Stimulated activated CD4-positive, alpha-beta T cell treated with anti-CD3 and anti-CD28 coated beads, TNF-alpha, amount 100 ng/mL, for 1 hour (primary cell): ENCODE measurements at places on chromosomes 1 and 21.

GRCh38 chr1:212641956-212642355 is 33.4 kb downstream of the ATF3 start:
- no peak for DNase-seq

GRCh38 chr1:247716546-247716945 is at the start of gene OR6F1:
Gene OR6F1, minus strand, starts transcription at chr1:247716646. Its CDS starts 3,891 bp downstream, at chr1:247712755.
- no peak for DNase-seq

- no peak for DNase-seq
Observed at GRCh38 chr1:37274938-37275631, 199.3 kb upstream of the ZC3H12A start.

- no peak for DNase-seq
Observed at GRCh38 chr1:29746076-29746665, 509.8 kb downstream of the PTPRU start.

GRCh38 chr21:40334159-40334558 is 466.9 kb downstream of the PCP4 start:
- DNase-seq = no peak

DNA sequence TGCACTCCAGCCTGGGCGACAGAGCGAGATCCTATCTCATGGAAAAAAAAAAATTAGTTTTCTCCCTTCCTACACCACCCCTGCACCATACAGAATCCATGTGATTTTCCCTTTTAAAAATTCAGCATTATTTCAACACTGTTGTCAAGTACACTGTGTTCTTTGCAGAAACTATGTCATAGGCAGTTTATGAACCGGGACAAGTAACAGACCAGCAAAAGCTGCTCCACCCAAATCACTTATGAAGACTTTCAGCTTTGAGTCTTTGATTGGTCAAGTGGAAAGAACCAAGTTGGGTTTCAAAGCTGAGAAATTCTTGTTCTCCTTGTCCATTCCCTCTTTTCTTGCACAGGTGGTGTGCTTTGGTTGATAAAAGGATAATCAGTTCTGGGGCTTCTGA is 173.0 kb downstream of the CDC7 start:
- DNase-seq = no peak

DNA sequence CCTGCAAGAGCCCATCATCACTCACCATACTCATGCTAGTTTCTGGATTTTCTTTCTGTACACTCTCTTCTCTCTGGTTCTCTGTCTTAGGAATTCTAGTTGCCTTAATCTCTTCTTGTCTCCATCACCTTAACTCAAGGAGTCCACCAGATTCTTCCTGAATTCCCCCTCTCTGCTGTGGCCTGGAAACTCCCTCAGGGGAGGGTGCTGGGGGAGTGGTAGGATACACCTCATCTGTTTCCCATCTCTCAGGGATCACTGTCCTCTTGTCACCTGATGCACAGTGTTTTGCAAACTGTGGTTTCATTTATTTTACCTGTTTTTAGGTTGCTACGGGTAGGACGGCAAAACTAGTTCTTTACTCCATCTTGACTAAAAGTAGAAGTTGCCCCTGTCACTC is 6.6 kb upstream of the GNG12 start:
- no peak for DNase-seq

DNA sequence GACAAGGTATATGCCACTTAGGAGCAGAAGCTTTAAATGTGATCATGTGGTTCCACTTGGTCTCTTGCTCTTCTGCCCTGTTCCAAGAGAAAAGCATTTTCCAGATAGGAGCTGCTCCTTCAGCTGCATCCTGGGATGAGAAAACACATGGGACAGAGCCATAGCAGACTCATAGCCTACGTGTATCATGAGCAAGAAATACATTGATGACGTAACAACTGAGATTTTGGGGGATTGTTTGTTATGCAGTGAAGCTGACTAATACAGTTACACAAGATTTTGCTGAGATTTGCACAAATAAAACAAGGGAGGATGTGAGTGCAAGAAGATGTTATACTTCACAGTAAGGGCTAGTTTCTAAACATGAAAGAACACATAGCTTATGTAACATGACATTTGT is 36.0 kb upstream of the IRF2BP2 start:
- no peak for DNase-seq

GRCh38 chr1:183105449-183105848 is 80.6 kb upstream of the LAMC2 start:
- DNase-seq = no peak

DNA sequence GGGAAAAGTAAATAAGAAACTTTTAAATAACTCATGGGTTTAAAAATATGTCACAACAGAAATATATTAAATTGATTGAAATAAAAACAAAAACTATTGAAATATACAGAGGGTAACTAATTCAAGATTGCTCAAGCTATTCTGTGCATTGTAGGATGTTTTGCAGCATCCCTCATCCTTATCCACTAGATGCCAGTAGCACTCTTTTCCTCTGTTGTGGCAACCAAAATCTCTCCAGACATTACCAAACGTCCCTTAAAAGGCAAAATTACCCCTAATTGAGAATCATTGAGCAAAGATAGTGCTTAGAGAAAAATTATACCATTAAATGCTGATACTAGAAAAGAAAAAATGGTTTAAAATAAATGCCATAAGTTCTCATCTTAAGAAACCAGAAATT is 682.6 kb downstream of the RWDD3 start:
- no peak for DNase-seq

GRCh38 chr1:183125279-183125999 is 60.6 kb upstream of the LAMC2 start:
- no peak for DNase-seq

DNA sequence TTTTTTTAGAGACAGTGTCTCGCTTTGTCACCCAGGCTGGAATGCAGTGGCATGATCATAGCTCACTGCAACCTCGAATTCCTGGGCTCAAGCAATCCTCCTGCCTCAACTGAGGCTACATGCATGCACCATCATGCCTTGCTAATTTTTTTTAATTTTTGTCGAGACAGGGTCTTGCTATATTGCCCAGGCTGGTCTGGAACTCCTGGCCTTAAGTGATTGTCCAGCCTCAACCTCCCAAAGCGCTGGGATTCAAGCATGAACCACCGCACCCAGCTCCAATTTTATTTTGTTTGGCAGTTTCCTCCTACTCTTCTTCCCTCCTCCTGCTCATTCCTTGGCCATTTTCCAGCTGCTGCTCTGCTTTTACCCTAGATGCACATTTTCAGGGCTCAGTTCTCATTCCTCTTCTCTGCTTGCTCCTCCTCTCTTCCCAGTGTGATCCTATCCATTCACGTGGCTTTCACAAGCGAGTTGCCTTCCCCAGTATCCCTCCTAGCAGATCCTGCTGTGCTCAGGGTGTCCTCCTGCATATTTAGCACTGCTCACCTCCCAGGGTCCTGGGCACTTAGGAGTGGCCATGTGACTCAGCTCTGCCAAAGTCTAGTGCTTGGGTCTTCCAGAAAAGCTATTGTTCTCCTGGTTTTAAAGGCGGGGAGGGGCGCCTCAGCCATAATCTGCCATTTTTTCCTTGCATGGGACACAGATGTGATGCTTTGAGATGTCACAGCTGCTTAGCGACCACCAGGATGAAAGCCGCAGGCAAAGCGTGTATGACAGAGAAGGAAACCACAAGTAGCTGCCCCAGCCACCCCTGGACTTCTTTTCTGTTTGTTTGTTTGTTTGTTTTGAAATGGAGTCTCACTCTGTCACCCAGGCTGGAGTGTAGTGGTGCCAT is 33.7 kb downstream of the PSEN2 start:
- no peak for DNase-seq

- DNase-seq = no peak
Observed at GRCh38 chr1:220528679-220529501, 954 bp downstream of the MARK1 start.

DNA sequence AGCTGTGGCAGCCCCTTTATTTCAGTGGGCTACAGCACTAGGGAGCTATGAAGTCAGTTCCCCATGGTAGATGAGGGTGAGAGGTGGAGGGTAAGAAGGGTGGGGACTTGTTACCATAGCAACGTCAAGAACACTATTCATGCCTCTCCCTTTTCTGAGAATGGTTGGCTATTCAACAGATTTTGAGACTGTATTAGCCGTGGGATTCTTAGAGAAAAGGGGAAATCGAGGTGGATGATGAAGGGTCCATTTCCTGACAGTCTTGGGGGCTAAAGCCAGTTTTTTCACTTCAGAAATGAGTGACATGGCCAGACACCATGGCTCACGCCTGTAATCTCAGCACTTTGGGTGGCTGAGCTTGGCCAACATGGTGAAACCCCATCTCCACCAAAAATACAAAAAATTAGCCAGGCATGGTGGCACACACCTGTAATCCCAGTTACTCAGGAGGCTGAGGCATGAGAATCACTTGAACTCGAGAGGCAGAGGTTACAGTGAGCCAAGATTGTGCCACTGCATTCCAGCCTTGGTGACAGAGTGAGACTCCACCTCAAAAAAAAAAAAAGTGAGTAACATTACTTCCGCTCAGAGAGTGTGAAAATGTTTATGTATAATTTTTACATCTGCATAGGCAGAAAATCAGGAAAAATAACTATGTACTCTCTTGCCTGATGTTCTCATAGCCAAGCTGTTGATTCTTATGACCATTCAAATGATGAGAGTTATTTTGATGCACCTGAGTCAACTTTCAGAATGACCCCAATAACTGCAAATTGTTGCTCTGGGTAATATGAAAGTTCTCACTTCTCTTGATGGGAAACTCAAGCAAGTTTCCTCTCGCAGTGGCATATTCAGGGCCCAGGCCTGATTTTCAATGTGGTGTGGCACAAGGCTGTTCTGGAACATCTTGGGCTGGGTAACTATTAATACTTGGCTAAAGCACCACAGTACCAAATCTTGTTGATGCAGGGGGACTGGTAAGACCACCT is 23.2 kb upstream of the RGSL1 start:
- no peak for DNase-seq

- no peak for DNase-seq
Observed at GRCh38 chr1:214524824-214525223, 26.6 kb downstream of the PTPN14 start.

DNA sequence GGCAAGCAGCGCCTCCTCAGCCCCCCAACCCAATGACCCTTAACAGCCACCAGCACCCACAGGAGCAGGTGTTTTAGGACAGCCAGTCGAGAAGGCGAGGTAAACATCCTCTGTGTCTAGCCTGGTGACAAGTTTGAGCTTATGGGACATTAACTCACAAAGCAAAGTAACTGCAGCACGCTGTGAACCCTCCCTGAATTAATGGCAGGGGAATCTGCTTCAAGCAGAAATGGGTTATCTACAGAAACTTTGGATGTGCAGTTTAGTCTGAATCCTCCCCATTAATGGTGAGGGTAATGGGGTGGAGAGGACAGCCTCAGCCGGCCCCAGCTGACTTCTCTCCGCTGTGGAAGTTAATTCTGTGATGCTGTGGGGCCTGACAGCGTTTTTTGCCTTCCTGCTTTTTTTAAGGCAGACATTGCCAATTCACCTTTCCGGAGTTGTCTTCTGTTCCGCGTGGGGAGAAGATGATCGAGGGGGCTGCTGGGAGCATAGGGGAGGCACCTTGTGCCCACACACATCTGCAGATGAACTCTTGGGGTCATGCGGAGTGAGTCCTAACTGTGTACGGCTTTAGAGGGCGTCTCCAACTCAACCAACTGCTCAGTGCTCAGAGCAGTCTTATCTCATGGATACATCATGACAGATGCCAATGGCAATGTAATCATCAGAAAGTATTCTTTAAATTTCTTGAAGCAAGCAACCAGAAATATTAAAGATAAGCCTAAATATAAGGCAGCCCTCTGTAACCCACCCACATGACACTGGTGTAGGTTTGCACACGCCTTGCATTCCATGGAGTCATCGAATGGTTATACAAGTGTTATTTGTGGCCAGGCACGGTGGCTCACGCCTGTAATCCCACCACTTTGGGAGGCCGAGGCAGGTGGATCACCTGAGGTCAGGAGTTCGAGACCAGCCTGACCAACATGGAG is 41.0 kb downstream of the POFUT2 start:
- DNase-seq = no peak

GRCh38 chr1:208203848-208204609 is 40.2 kb downstream of the PLXNA2 start:
- no peak for DNase-seq

DNA sequence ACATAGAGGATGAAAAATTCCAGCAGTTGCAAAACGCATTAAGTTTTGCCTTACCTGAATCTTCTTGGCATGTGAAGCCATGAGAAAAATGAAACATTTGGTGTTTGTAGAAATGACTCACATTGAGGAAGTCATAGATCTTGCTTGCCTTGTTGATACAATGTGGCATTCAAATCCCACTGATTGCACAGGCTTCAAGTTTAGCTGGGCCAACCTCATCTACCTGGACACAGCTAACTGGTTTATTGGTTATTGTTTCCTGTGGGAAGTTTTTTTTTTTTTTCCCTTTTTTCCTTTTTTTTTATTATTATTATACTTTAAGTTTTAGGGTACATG is 168.9 kb upstream of the C21orf91 start:
- DNase-seq = no peak

DNA sequence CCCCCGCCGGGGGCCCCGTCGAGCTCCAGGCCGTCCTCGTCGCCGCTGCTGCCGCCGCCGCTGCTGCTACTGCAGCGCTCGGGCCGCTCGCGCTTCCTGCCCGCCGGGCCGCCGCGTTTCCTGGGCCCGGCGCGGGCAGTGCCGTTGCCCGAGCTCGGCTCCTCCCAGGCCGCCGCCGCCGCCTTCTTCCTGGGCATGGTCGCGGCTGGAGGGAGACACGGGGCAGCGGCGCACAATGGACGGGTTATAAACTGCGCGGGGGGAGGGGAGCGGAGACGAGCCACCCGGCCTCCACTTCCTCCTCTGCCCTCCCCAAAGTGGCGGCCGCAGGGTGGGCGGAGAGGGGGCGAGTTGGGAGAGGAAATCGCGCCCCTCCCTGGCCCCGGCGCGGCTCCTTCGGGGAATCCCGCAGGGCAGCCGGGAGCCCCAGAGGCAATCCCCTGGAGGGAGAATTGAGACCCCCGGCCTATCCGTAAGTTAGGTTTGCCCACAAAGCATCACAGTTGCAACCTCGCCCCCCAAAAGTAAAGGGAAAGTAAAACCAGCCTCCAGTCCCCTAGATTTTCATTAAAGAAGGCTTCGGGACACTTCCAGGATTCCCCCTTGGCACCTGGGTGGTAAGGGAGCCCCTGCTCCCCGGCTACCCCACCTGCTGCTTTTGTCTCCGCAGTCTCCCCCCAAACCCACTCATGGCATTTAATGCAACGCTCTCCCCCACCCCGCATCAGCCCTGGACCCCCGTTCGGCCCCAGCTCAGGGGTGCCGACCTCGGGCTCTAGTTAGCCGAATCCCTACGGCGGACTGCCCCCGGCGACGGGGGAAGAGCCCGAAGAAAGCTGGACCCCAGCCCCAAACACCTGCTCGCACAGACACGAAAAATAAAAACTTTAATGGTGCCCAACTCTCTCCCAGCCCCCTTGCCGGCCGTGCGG is 893 bp downstream of the RCC2 start:
- no peak for DNase-seq

- DNase-seq = no peak
Observed at GRCh38 chr21:46213620-46214286, 14.8 kb downstream of the LSS start.

DNA sequence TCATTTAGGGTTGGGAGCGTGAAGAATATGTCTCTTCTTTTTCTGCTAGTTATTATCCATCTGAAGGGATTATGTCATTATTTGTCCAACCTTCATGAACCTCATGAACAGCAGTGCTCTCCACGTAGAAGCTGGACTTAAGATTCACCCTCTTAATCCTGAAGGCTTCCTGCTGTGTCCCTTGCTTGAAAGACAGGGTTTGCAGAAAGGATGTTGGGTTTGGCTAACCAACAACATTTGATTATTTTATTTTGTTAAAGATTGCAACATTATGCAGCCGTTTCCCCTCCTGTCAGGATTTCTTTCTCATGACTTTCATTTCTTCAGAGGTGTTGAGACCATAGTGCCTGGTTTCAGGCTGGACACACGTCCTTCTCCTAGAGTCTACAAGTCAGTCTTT is 75.2 kb downstream of the NGF start:
- no peak for DNase-seq
